ENCODE measurements at places on chromosomes 2 and 18. TPM values are rescaled to one million over a fixed set of nuclear protein-coding genes. Genes with fewer than 3 reads are reported as not detected.
A peak's percentile ranks its signal among the peaks of the same experiment; 100 is the strongest.

GRCh38 chr2:118812552-118812951, 34.9 kb downstream of the EN1 start:
- no peaks in the 10 kb centered on the region for H3K36me3 ChIP-seq
- H3K27ac ChIP-seq, result no peak overlapping the region
- H3K4me3 ChIP-seq, result no peak overlapping the region
- H3K27me3 ChIP-seq, result no peaks in the 10 kb centered on the region

Gene MPP4
- 0.60 TPM for total RNA-seq

Gene RAB10
- 165 TPM for total RNA-seq

Gene CHN1
- total RNA-seq, result 23.8 TPM

GRCh38 chr2:116023026-116023425, 1580.6 kb downstream of the DPP10 start:
- H3K27me3 ChIP-seq, result no peaks in the 10 kb centered on the region
- H3K4me1 ChIP-seq, result no peaks in the 10 kb centered on the region
- H3K4me3 ChIP-seq, result no peak overlapping the region
- H3K36me3 ChIP-seq, result no peaks in the 10 kb centered on the region
- no peak overlapping the region for H3K27ac ChIP-seq
- no peak for DNase-seq

Gene UPP2
- not detected for total RNA-seq

DNA sequence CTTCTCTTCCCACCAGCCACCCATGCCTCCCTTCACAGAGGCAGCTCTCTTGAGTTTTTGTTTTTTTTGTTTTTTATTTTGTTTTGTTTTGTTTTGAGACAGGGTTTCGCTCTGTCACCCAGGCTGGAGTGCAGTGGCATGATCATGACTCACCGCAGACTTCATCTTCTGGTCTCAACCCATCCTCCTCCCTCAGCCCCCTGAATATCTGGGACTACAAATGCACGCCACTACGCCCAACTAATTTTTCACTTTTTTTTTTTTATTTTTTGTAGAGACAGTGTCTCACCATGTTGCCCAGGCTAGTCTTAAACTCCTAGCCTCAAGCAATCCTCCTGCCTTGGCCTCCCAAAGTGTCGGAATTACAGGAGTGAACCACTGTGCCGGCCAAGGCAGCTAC, 161.4 kb downstream of the TRABD2A start:
- H3K36me3 ChIP-seq, result no peaks in the 10 kb centered on the region
- H3K4me3 ChIP-seq, result no peak overlapping the region
- no peaks in the 10 kb centered on the region for H3K27me3 ChIP-seq
- no peak for DNase-seq

Gene CFAP221
- total RNA-seq, result 0.42 TPM

DNA sequence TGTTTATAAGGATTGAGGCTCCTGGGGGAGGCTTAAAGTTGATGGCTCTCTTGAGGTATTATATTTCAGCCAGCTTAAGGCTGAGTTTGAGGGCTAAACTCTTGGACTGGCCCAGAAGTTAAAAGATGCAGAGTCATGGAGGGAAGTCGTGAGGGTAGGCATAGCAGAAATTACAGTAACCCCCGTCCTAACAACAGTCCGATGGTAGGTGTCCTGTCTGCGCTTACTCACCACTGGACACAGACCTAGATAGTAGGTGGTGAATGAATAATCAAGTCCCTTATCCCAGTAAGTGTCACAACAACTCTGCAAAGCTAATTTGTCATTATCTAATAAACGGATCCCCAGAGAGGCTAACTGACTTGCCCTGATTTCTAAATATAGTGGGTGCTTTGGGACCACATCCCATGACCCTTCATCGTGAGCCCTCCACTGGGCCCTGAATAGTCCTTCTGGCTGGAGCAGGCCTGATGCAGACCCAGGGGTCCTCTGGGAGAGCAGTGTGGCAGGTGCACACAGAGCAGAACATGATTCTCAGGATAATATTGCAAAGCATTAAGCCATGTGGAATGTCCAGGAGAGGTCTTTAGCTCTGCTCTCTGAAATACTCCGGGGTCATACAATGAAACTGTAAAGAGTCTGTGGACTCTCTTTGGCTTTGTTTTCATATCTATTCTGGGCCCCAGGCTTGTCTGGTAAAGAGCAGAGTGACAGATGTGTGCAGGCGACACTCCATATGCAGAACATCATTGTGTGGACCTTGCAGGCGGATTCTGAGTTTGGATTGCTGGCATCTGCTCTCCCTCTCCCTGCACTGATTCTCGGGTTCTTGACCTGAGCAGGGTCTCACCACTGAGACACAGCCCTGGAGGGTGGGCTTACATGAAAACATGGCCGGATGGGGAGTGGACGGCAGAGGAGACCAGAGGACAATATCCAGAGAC, 98.1 kb downstream of the RNF144A start:
- H3K27ac ChIP-seq, result peak overlapping the region; percentile 13
- no peak for DNase-seq

Gene KCNS3
- 24.3 TPM for total RNA-seq

Gene SULT1C4
- 3.7 TPM for total RNA-seq

DNA sequence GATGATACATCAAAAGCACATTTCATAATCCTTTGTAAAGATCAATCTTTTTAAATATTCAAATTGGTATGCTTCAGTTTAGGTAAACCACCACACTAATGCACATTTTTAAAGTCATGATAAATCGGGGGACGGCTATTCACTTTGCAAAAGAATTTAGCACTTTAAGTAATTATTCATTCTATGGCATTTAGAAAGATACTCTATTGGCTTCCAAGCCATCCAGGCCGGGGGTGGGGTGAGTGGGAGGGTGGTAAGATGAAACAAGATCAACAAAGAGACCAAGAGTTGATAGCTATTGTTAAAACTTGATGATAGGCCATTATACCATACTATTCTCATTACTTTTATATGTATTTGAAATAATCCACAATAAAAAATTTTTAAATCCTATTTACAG, 41.0 kb downstream of the EPG5 start:
- H3K4me1 ChIP-seq, result no peaks in the 10 kb centered on the region
- H3K4me3 ChIP-seq, result no peak overlapping the region
- peaks cover 8% of the 10 kb centered on the region for H3K36me3 ChIP-seq
- no peaks in the 10 kb centered on the region for H3K27me3 ChIP-seq
- H3K27ac ChIP-seq, result no peak overlapping the region

Measured in tibial nerve (tissue), 4 donors.